ENCODE measurements at places on chromosomes 1 and 21.
A peak's percentile ranks its signal among the peaks of the same experiment; 100 is the strongest.

DNA sequence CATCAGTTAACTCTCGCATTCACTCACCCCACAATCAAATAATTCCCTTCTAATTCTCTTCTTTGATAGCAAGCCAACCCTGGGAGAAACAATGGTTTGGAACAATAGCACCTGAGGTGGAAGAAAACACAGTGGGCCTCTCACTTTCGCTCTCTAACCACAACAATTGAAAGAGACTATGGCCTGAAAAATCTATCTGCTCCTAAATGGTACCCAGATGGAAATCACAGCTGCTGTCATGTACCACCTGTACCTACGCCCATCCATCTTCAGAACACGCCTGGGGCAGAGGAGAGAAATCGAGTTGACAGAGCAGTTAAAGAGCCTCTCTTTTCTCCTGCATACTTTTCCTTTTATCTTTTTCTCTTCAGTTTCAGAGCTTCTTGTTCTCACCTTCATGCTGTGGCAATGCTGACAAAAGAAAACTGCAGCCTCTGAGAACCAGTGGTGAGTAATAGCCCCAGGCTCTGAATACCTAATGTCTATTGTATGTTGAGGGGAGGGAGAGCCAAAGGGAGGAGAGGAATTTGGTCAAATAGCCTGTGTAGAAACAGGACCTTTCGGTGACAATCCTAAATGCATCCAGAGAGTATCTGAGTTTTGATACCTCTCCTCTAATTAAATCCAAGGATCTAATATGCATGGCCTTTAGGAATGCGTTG is 57.7 kb downstream of the ZC3H11B start:
- no peak for DNase-seq

DNA sequence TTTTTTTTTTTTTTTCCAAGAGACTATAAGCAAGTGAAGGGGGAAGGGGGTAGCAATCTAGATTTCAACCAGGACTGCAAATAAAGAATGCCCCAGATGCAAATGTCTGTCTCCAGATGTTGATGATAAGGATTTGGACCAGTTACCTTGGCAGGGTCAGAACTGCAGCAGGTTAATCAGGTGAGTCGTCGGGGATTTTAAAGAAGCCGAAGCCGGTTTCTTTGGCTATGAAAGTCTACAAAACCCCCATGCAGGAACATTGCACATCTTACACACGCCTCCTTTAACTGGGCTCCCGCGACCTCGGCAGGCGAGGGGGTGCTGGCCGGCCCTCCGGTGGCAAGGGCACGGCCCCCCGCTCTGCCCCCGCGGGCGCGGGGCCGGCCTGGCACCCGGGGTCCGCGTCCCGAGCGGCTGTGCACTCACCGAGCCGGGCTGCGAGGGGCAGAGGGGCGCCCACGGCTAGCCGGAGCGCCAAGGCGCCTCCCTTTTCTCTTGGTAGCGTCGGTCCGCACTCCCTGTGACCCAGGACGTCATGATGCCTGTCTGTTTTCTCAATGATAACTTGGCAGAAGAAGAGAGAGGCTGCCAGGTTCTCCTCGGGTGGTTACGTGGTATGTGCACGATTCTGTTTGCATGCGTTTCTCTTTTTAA is 366.3 kb upstream of the ESRRG start:
- DNase-seq: no peak

DNA sequence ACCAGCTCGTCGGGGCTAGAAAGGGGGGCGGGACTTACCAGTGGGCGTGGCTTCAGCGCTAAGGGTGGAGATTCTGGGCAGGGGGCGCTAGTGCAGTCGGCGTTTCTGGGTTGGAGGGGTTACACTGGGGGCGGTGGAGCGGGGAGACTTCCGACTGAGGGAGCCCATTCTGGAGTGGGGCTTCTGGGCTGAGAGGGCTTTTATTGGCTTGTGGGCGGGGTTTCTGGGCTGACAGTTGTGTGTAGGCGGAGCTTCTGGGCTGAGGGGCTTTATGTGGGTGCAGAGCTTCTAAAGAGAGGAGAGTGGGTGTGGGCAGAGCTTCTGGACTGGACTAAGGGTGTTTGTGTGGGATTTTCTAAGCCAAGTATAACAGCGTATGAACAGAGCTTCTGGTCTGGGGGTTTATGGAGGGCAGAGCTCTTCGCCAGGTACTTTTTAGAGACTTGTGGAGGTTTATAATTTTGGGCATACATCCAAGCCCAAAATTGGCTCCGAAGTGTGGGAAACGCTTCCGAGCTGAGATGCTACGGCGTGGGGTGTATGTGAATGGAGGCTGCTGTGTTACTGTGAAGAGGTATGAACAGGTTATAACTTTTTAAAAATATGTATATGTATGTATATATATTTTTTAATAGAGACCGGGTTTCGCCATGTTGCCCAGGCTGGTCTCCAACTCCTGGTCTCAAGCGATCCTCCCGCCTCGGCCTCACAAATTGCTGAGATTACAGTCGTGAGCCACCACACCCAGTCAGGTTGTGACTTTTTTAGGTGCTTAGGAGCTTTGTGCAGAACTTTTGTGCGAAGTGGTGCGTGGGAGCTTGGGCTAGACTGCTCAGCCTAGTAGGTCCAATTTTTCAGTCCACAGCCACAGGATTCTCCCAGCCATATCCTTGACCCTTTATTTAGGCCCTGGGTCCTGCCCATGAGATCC is 825 bp downstream of the TMEM39B start:
- no peak for DNase-seq

- no peak for DNase-seq
Measured at GRCh38 chr1:8496473-8496872, 178.6 kb downstream of the SLC45A1 start.

- no peak for DNase-seq
Measured at GRCh38 chr21:42125571-42126544, 54.7 kb downstream of the UMODL1 start.

- peak; percentile 13 for DNase-seq
Measured at GRCh38 chr1:226223786-226224244, 351 bp downstream of the MIXL1 start.

DNA sequence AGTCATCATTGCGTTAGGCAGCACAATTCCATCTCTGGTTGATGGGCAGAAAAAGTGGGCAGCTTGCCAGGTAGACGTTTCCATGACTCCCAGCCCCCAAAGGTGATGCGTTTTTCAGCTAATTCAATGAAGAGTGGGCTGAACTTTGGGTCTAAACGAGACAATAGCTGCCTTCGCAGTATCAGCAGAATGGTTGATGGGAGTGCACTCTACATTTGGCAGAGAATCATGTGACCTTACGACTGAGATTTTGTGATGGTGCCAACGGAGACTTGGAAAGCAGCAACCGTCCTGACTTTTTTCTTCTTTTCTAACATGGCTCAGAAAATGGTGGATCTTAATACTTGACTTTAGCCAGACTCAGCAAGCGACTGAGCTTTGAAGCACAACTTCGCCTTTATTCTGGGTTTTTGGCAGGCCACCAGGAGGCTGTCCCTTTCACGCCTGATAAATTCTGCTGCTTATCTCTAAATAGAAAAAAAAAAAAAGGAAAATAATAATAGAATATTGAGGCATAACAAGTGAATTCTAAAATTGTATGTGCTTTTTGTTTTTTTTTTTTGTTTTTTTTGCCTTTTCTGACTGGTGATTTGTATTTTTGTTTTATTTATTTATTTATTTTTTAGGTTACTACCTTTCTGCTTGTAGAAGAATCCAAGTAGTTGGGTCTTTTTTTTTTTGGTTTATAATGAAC is 804.8 kb downstream of the USP25 start:
- no peak for DNase-seq

GRCh38 chr1:55622074-55622473 is 406.9 kb upstream of the USP24 start:
- no peak for DNase-seq

Measured in stimulated activated CD4-positive, alpha-beta T cell treated with anti-CD3 and anti-CD28 coated beads, Interleukin-4, amount 100 ng/mL, for 1 hour (primary cell).